ENCODE measurements at places on chromosomes 5 and 9.

- no peaks in the 10 kb centered on the region for H3K4me1 ChIP-seq
- H3K36me3 ChIP-seq: no peaks in the 10 kb centered on the region
- H3K27me3 ChIP-seq: no peaks in the 10 kb centered on the region
- no peak overlapping the region for H3K4me3 ChIP-seq
- no peak for DNase-seq
- no peak overlapping the region for H3K27ac ChIP-seq
Measured at GRCh38 chr5:122653087-122654017, 121.5 kb upstream of the SNX2 start.

- H3K27me3 ChIP-seq: no peaks in the 10 kb centered on the region
- peak overlapping the region; percentile 67 for H3K27ac ChIP-seq
- DNase-seq: no peak
- H3K4me1 ChIP-seq: peaks cover 65% of the 10 kb centered on the region
- no peaks in the 10 kb centered on the region for H3K36me3 ChIP-seq
Measured at GRCh38 chr9:137034039-137034708, 2.3 kb upstream of the FUT7 start.

DNA sequence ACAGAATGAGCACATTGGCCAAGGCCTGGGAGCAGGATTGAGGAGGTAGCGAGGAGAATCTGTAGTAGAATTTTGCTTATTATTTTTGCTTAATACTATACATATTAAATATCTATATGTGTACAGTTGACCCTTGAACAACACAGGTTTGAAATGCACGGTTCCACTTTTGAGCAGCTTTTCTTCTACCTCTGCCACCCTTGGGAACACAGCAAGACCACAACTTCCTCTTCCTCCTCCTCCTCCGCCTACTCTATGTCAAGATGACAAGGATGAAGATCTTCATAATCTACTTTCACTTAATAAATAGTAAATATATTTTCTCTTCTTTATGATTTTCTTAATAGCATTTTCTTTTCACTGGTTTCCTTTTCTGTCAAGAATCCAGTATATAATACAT, 541.4 kb downstream of the KCTD16 start:
- H3K36me3 ChIP-seq: no peaks in the 10 kb centered on the region
- no peaks in the 10 kb centered on the region for H3K27me3 ChIP-seq
- H3K27ac ChIP-seq: no peak overlapping the region
- H3K4me3 ChIP-seq: no peak overlapping the region

DNA sequence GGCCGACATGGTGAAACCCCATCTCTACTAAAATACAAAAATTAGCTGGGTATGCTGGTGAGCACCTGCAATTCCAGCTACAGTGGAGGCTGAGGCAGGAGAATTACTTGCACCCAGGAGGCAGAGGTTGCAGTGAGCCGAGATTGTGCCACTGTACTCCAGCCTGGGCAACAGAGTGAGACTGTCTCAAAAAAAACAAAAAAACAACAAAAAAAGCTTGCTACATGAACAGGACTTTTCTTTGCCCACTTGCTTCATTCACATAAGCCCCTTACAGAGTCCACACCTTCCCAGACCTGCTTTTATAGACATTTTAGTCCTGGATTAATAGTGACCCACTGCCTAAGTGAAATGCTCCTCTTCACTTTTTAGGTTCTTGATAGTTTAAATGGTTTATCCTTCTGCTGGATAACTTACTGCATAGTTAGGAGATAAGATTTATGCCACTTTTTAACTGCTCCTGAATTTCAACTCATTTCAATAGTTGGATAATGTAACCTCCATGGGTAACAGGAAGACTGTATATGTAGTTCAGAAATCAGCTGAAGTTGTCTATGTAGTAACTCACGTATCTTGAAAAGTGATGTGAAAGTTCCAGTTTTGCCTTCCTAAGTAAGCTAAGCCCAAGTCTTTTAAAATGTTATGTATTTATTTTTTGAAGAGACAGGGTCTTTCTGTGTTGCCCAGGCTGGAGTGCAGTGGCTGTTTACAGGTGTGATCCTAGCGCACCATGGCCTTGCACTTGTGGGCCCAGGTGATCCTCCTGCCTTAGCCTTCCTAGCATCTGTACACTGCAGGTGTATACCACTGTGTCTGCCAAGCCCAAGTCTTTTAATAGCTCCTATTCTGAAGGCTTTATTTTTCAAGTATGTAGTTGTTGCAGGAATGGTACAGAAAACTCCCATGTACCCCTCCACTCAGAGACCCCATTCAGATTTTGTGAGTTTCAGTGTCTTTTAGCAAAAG, 19.7 kb downstream of the SUB1 start:
- no peak for DNase-seq
- H3K27ac ChIP-seq: no peak overlapping the region
- peaks cover 2% of the 10 kb centered on the region for H3K36me3 ChIP-seq
- H3K4me3 ChIP-seq: no peak overlapping the region
- H3K27me3 ChIP-seq: no peaks in the 10 kb centered on the region

DNA sequence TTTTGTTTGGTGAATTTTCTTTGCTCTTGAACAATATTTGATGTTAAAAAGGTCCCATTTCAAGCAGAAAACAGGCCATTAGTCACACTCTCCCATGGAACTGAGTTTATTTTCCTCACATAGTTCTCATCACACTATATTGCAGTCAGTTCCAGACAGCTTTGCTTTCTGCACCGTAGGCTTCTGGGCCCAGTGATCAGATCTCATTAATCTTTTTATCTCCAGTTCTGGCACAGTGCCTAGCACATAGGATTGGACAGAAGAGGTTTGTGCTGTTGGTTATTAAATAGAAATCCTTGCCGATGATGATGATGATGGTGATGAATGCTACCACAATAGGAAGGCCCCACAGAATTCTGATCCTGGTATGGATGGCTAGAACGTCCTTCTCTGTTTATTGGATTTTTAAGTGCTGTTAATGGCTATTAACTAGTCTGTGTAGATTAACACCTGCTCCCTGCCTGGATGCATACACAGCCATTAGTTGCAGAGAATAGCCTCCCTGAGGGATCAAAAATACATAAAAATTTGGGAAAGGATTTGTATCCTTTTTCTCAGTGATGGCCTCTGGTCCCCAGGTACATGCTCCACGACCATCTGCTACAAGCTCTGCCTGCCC, 52.0 kb upstream of the NTRK2 start:
- H3K27ac ChIP-seq: no peak overlapping the region
- H3K27me3 ChIP-seq: no peaks in the 10 kb centered on the region
- DNase-seq: no peak
- H3K4me1 ChIP-seq: no peaks in the 10 kb centered on the region
- H3K36me3 ChIP-seq: no peaks in the 10 kb centered on the region

GRCh38 chr9:4464911-4465513, 25.3 kb upstream of the SLC1A1 start:
- DNase-seq: no peak
- peaks cover 2% of the 10 kb centered on the region for H3K4me1 ChIP-seq
- no peaks in the 10 kb centered on the region for H3K36me3 ChIP-seq
- H3K4me3 ChIP-seq: no peak overlapping the region

- peak overlapping the region; percentile 70 for H3K4me3 ChIP-seq
- peaks cover 18% of the 10 kb centered on the region for H3K4me1 ChIP-seq
- H3K36me3 ChIP-seq: no peaks in the 10 kb centered on the region
- no peak for DNase-seq
- peaks cover 38% of the 10 kb centered on the region for H3K27me3 ChIP-seq
- H3K27ac ChIP-seq: no peak overlapping the region
Measured at GRCh38 chr5:54883374-54884194, 101.8 kb downstream of the ESM1 start.

GRCh38 chr9:134625361-134626068, 16.1 kb upstream of the COL5A1 start:
- no peaks in the 10 kb centered on the region for H3K4me1 ChIP-seq
- H3K36me3 ChIP-seq: no peaks in the 10 kb centered on the region
- H3K27me3 ChIP-seq: peaks cover 30% of the 10 kb centered on the region
- H3K27ac ChIP-seq: no peak overlapping the region
